ENCODE measurements at places on chromosomes 1 and 21. TPM values are rescaled to one million over a fixed set of nuclear protein-coding genes. Genes with fewer than 3 reads are reported as not detected.

DNA sequence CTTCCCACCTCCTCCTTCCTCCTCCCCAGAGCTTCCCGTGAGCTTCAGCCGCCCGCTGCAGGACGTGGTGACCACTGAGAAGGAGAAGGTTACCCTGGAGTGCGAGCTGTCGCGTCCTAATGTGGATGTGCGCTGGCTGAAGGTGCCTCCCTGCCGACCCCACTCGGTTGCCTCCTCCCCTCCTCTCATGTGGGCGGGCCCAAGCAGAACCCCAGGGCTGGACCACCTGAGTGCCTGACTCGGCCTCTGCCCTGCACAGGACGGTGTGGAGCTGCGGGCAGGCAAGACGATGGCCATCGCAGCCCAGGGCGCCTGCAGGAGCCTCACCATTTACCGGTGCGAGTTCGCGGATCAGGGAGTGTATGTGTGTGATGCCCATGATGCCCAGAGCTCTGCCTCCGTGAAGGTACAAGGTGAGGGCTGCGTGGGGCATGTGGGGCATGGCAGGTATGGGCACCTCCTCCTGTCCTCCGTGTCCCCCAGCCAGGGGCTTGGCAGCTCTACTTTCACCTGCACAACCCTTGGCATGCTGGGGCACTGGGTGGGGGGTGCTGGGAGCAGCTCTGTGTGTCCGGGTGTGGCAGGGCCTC, 69.2 kb downstream of the OBSCN start:
- no peak overlapping the region for H3K4me3 ChIP-seq
- no peaks in the 10 kb centered on the region for H3K27me3 ChIP-seq
- H3K4me1 ChIP-seq = peaks cover 8% of the 10 kb centered on the region
- peaks cover 47% of the 10 kb centered on the region for H3K36me3 ChIP-seq
- no peak for DNase-seq
- H3K27ac ChIP-seq = no peak overlapping the region

GRCh38 chr1:229388897-229389580, 44.9 kb downstream of the ACTA1 start:
- peak overlapping the region; percentile 34 for H3K27ac ChIP-seq
- 0 out of 2 replicates have a peak, but pooled peaks cover 1% of the 10 kb centered on the region for H3K27me3 ChIP-seq

Gene CAMK2N1
- 10.2 TPM for total RNA-seq

- no peak for DNase-seq
- no peak overlapping the region for H3K4me3 ChIP-seq
- no peaks in the 10 kb centered on the region for H3K27me3 ChIP-seq
- no peaks in the 10 kb centered on the region for H3K36me3 ChIP-seq
Observed at GRCh38 chr1:157725221-157725577, 24.6 kb upstream of the FCRL3 start.

GRCh38 chr1:14926818-14927575, 226.6 kb upstream of the TMEM51 start:
- no peaks in the 10 kb centered on the region for H3K27me3 ChIP-seq
- no peaks in the 10 kb centered on the region for H3K36me3 ChIP-seq
- no peak overlapping the region for H3K4me3 ChIP-seq
- no peak for DNase-seq
- H3K4me1 ChIP-seq = peaks cover 30% of the 10 kb centered on the region

Gene LCE1B
- total RNA-seq = not detected

Gene LORICRIN
- total RNA-seq = not detected

GRCh38 chr1:14712136-14712535, 113.7 kb downstream of the KAZN start:
- DNase-seq = no peak
- H3K27ac ChIP-seq = no peak overlapping the region
- no peak overlapping the region for H3K4me3 ChIP-seq
- no peaks in the 10 kb centered on the region for H3K4me1 ChIP-seq
- H3K27me3 ChIP-seq = peaks cover 2% of the 10 kb centered on the region

DNA sequence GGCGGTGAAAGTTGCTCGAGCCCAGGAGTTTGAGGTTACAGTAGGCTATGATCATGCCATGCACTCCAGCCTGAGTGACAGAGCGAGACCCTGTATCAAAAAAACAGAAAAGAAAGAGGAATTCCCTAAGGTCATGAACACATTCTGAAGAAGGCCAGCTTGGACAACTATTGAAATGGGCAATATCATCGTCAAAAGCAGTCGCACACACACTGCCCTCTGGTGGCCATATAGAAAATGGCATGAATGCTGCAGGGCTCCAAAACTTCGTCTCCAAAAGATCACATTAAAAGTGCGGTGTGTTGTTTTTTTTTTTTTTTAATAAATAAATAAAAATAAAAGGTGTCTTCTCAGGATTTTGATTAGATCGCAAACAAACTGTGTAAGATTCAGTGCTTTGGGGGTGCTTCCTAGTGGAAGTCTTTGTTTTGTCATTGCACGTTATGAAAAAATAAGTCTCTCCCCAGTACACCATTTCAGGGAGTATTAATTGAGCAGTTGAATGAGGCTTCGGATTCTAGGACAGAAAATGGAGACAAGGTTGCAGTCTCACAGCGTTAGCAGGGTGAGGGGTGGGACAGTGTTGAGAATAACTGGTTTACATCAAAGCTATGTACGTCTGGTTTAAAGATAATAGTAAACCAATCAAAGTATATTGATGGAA, 87.5 kb upstream of the FMN2 start:
- no peak overlapping the region for H3K27ac ChIP-seq
- no peaks in the 10 kb centered on the region for H3K36me3 ChIP-seq
- H3K4me1 ChIP-seq = no peaks in the 10 kb centered on the region

GRCh38 chr1:107514841-107515240, 374.0 kb downstream of the NTNG1 start:
- no peaks in the 10 kb centered on the region for H3K27me3 ChIP-seq
- no peaks in the 10 kb centered on the region for H3K4me1 ChIP-seq

Gene PADI3
- not detected for total RNA-seq

DNA sequence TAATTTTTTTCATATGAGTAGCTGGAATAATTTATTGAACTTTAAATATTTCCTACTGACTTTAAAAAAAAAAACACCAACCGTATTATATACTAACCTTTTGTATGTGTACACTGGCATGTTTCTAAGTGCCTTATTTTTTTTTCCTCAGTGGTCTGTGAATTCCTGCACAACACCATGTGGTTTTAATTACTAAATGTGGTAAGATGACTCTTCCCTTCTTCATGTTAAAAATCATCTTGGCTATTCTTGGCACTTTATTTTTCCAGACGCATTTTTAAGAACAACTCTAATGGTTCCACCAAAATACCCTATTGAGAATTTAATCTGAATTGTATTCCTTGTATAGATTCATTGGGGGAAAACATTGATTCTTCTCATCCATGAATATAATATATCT, 28.4 kb downstream of the PPP2R5A start:
- H3K4me3 ChIP-seq = no peak overlapping the region
- 0 out of 2 replicates have a peak, but pooled peaks cover 5% of the 10 kb centered on the region for H3K36me3 ChIP-seq
- H3K27ac ChIP-seq = no peak overlapping the region
- no peaks in the 10 kb centered on the region for H3K27me3 ChIP-seq

Gene SH2D1B
- 0.18 TPM for total RNA-seq

- H3K27ac ChIP-seq = no peak overlapping the region
Observed at GRCh38 chr1:246069581-246069980, 437.5 kb downstream of the SMYD3 start.

Gene CRYAA
- total RNA-seq = not detected

DNA sequence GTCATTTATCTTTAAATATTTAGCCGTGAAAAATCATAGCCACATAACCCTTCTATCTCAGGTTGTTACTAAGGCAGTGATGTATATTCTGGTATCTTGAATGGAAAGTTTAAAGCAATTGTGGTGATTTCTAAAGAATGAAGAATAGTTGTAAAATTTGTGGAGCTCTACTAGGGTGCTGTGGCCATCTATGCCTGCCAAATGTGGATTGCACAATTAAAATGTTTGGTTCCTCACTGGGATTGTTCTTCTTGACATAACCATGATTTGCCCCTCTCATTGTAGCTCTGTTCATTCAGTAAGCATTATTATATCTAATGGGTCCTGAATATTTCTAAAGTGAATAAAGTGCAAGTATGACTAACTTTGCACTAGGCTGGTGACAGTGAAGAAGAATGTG, 50.1 kb downstream of the AK4 start:
- no peaks in the 10 kb centered on the region for H3K36me3 ChIP-seq
- H3K4me1 ChIP-seq = peaks cover 12% of the 10 kb centered on the region
- no peak overlapping the region for H3K27ac ChIP-seq
- no peak for DNase-seq
- H3K27me3 ChIP-seq = no peaks in the 10 kb centered on the region
- H3K4me3 ChIP-seq = no peak overlapping the region

Gene S100A9
- not detected for total RNA-seq

- peak overlapping the region; percentile 91 for H3K27ac ChIP-seq
- H3K36me3 ChIP-seq = no peaks in the 10 kb centered on the region
- H3K4me1 ChIP-seq = peaks cover 22% of the 10 kb centered on the region
Observed at GRCh38 chr1:55445416-55445815, 230.3 kb upstream of the USP24 start.

- H3K27me3 ChIP-seq = peaks cover 2% of the 10 kb centered on the region
- no peak for DNase-seq
- H3K36me3 ChIP-seq = no peaks in the 10 kb centered on the region
- no peaks in the 10 kb centered on the region for H3K4me1 ChIP-seq
Observed at GRCh38 chr1:223223091-223223995, 80.3 kb upstream of the TLR5 start.

DNA sequence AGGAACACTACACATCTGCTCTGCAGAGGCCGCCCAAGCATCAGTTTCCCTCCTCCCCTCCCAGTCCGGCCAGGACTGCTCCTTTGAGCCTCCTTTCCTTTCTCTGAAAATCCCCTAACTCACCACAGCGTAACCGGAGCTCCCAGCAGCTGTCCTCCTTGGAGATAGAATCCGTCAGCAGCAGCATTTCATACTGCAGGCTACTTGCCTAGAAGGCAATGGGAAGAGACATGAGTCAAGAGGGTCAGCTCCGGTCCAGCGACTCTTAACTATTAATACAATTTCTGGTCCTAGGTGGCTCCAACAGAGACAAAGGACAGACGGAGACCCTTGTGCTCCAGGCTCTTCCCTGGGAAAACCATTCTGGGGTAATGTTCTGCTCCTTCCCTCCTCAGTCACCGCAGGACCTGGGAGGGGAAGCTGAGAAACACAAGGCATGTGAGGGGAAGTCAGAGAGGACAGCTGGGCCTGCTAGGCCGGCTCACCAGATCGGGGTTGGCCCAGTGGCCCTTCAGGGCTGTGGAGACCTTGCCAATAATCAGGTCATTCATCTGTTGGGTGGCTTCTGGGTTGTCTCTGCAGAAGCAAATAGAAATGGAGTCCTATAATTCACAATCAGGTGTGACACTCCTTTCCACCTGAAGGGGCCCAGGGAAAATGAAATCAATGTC, 99.7 kb downstream of the UBR4 start:
- H3K36me3 ChIP-seq = peaks cover 83% of the 10 kb centered on the region
- no peaks in the 10 kb centered on the region for H3K4me1 ChIP-seq

DNA sequence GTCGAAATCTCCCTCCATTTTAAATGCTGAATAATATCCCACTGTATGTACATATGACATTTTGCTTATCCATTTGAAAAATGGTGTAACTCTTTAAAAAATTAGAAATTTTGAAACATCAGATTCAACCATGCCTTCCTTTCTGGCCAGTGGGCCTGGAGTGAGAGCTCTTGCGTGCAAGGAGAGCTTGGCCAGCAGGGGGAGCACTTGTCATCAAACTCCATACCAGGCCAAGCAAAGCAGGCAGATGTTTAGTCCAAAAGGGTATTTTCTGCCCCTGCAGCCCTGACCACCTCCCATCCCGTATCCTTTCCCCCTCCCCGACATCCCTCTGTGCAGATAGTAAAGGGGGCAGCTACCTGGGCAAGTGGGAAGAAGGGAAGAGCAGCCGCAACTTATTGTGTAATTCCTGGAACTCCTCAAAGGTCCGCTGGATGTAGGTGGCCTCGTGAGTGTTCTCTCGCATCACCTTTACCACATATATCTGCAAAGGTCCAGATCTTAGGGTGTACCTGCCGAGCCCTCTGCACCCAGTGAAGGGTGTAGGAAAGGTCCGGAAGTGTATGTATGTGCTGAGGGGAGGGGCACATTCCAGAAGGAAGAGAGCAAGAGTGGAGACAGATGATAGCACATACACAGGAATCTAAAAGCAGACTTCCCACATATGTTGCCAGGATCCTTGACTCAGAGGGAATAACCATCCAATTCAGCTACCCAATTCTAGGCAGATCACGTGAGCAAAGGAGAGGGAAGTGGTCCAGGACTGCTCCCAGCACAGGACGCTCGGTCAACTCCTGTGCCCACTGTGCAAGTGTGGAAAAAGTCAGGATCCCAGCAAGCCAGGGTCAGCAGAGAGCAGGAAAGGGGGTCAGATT, 19.9 kb upstream of the PPP1R15B start:
- H3K4me3 ChIP-seq = no peak overlapping the region
- H3K27me3 ChIP-seq = no peaks in the 10 kb centered on the region
- H3K36me3 ChIP-seq = peaks cover 18% of the 10 kb centered on the region
- H3K27ac ChIP-seq = no peak overlapping the region
- peaks cover 3% of the 10 kb centered on the region for H3K4me1 ChIP-seq

Gene FCRL6
- not detected for total RNA-seq

Gene MIXL1
- not detected for total RNA-seq

DNA sequence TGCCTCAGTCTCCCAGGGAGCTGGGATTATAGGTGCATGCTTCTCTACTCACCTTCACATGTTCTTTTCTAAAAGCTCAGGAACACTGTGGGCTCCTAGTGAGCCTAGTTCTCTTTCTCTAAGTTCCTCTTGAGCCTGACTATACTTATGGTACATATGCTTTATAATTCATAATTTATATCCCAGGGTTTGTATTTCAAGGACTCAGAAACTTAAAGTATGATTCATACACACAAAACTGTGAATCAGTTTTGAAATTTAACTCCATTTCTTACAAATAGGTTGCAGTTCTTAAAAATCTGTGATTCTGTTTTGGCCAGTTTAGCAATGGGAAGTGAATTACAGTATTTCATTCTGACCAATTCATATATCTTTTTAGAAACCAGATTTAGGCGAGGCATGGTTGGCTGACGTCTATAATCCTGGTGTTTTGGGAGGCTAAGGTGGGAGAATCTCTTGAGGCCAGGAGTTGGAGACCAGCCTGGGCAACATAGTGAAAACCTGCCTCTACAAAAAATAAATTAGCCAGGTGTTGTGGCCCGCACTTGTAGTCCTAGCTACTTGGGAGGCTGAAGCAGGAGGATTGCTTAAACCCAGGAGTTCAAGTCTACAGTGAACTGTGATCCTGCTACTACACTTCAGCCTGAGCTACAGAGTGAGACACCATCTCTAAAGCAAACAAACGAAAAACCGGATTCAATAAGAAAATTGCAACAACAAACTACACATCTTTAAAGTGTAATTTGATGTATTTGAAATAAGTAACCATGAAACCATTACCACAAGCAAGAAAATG, 15.6 kb downstream of the RASAL2 start:
- no peaks in the 10 kb centered on the region for H3K27me3 ChIP-seq
- peak; percentile 63 for DNase-seq
- H3K4me3 ChIP-seq = no peak overlapping the region
- no peaks in the 10 kb centered on the region for H3K36me3 ChIP-seq
